LHCN-M2 (cell line): ENCODE measurements at places on chromosomes 5 and 9.

DNA sequence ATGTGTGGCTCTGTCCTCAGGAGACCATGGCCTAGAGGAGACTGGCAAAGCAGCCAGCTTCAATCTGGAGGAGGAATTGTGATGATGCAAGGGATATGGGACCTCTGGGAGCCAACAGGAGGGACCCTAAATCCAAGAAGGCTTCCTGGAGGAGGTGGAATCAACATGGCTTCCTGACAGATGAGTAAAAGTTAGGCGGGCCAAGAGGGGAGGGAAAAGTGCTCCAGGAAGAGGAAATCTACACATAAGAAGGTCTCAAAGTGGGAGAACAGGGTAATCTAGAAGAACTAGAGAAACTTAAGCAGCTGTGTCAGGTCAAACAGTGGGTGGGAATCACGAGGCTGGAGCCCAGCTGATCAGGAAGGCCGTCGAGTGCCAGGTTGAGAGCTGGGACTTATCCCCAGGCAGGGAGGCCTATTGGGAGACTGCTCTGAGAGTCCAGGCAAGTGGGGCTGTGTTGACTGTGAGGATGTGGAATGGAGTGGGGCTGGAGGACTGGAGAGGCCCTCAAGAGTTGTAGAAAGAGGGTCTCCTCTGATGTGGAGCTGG lies 119.1 kb downstream of the C9orf50 start:
- no peak for DNase-seq

GRCh38 chr9:127197861-127198430 lies 66.6 kb upstream of the GARNL3 start:
- no peak for DNase-seq

- peak; percentile 18 for DNase-seq
These were observed 603 bp downstream of the PPIP5K2 start for GRCh38 chr5:103120607-103121200.

GRCh38 chr5:128135286-128135685 lies 51.7 kb downstream of the SLC12A2 start:
- DNase-seq, result no peak

- DNase-seq, result no peak
These were observed 64.2 kb downstream of the ZNF354C start for GRCh38 chr5:179124273-179124852.

GRCh38 chr5:103602438-103602837 lies 39.8 kb upstream of the NUDT12 start:
- no peak for DNase-seq

- DNase-seq, result no peak
These were observed 205.2 kb downstream of the CAAP1 start for GRCh38 chr9:26687421-26687820.

DNA sequence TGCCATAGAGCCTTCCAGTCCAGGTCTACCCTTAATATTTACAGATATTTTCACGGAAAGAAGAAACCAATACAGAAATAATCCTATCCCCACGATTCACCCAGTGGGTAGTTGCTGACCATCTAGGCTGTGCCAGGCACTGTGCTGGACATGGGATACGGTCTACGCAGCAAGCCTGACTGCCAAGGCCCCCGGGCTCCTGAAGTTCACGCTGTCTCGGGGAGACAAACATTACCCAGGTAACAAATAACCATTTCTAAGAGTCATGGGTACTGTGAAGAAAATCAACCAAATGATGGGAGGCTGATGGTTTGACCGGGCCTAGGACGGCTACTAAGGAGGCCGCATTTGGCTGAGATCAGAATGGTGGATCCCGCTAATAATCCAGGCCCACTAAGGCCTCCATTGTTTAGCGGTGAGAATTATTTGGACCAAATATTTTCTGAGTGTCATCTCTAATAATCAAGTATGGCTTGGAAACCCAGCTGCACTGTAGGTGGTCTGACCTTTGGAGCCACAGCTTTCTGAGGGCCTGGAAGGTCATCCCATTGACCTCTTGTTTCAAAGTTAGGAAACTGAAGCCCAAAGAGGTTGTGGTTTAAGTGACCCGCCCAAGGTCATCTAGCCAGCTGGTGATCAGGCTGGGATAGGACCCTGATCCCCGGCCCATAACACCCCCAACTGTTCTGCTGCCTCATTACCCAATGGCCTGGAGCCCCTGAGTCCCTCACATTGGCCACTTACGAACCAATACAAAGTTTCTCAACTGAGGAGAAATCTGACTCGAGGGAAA lies 82.4 kb downstream of the AK8 start:
- no peak for DNase-seq

DNA sequence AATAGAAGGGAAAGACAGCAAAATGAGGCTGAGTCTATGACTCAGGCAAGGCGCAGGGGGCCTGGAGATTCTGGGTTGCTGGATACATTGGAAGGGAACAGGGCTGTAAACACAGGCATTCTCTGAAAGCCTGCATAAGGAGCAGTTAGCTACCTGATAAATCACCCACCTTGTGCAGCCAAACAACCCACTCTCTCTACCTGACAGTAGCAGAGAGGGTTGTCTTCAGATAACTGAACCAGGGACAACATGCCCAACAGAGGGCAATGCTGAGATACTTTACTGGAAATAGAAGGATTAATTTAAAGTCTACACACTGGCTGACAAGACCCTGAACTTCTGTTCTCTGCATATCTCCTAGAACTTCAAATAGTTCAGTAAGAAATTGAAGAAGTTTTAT lies 161.6 kb downstream of the KCTD16 start:
- DNase-seq, result peak; percentile 7

DNA sequence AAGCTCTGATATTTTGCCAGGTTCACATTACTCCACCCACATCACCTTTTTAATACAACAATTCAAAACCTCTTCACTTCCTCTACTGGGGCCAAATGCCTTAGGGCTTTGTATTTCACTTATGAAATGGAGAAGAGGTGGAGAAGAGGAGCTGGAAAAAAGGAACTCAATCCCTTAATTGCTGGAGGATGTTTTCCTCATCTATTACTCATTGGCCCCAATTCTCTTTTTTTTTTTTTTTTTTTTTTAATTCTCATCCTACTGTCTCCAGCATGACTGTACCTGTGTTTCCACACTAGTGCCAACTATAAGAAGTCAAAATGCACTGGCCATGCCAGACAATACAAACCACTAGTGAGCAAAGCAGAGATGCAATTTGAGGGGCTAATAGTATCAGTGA lies 20.9 kb downstream of the FAM13B start:
- DNase-seq, result no peak

- DNase-seq, result no peak
These were observed 282.9 kb downstream of the ARHGEF28 start for GRCh38 chr5:73908846-73909245.

DNA sequence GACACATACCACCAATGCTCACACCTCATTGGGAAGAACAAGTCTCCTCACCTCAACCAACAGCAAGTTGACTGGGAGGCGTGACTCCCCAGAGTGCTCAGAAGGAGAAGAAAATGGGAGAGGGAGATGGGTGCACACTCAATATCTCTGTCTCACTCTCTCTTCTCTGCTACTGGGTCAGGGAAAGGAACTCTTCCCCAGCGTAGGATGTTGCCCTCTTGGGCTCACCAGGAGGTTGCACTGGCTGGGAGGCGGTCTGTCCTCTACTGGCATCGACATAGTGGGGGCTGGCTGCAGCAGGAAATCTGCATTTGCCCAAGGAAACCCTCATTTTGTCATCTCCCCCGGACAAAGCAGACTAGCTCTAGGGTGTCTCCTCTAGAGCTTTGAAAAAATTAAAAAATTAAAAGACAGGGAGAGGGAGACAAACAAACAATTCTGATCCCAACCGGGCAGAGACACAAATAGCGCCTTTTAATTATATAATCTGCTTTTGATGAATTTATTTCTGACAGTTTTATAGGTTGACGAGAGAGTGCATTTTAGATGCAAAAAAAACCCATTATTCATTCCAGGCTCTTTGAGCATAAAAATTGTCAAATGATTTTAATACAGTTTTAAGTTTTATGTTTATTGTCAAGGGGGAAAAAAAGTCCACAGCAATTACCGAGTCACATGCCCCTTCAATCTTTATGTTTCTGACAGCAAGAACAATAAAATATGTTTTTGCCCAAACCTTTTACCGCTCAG lies 179.3 kb upstream of the MVB12B start:
- DNase-seq, result no peak
